ENCODE measurements at places on chromosomes 5 and 9. TPM values are rescaled to one million over a fixed set of nuclear protein-coding genes. Genes with fewer than 3 reads are reported as not detected.

- H3K27me3 ChIP-seq, result no peaks in the 10 kb centered on the region
- H3K4me3 ChIP-seq, result no peak overlapping the region
- no peaks in the 10 kb centered on the region for H3K4me1 ChIP-seq
- no peaks in the 10 kb centered on the region for H3K36me3 ChIP-seq
Measured at GRCh38 chr5:124823380-124823779, 76.9 kb upstream of the ZNF608 start.

GRCh38 chr5:138216799-138217198 lies 3.7 kb upstream of the CDC23 start:
- H3K27me3 ChIP-seq, result no peaks in the 10 kb centered on the region
- no peak for DNase-seq
- no peak overlapping the region for H3K27ac ChIP-seq
- H3K4me3 ChIP-seq, result no peak overlapping the region
- H3K4me1 ChIP-seq, result peaks cover 4% of the 10 kb centered on the region

DNA sequence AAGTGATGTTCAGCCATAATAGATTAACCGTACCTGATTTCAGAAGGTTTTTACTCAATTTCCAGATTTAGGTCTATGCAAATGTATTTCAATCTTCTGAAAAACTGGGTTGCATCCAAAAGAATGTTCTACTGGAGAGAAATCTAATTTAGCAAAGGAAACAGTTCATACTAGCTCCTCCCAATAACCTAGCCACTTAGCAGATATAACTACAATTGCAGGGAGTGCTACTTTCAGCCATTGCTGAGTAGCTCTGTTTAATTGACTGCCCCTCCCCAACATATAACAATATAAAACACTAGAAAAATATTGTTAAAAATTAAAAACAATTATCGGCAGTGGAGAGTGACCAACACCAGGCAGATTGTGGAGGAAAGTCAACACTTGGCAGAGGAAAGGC lies 7.9 kb upstream of the OSMR start:
- H3K27ac ChIP-seq, result no peak overlapping the region
- no peak for DNase-seq
- H3K4me1 ChIP-seq, result no peaks in the 10 kb centered on the region
- H3K36me3 ChIP-seq, result no peaks in the 10 kb centered on the region
- no peak overlapping the region for H3K4me3 ChIP-seq
- no peaks in the 10 kb centered on the region for H3K27me3 ChIP-seq

DNA sequence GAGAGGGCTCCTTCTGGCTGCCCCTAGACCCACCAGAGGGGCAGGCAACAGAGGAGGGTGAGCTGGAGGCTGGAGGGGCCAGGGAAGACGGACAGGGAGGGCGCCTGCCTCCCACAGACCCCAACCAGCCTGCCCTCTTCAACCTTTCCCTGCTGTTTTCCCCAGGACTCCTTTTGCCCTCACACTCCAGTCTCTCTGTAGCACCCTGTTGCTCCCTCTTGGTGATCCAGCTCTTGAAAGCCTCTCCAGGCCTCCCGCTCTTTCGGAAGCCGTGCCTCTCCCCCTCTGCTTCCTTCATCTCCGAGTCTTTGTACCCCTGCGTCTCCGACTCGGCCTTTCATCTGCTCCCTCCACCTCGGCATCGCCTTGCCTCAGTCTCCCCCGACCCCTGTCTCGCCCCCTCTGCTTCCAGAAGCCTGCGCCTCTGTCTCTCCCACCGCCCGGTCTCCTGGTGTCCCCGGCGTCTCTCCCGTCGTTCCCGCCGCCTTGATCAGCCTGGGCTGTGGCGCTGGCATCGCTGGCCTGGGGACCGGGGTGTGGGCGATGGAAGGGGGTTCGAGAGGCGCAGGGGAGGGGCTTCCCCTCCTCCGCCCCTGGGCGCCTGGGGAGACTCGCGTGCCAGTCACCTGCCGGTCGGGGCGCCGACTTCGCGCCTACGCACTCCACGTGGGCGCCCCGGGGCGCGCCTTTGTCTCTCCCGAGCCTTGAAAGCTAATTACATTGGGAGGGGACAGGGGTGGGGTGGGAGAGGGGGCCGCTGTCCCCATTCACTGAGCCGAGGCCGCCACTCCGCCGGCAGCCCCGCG lies 5.3 kb upstream of the PRDM12 start:
- H3K27ac ChIP-seq, result no peak overlapping the region
- no peak for DNase-seq
- peaks cover 48% of the 10 kb centered on the region for H3K4me1 ChIP-seq
- H3K4me3 ChIP-seq, result no peak overlapping the region
- H3K36me3 ChIP-seq, result no peaks in the 10 kb centered on the region

- H3K4me3 ChIP-seq, result no peak overlapping the region
- no peaks in the 10 kb centered on the region for H3K27me3 ChIP-seq
- no peak for DNase-seq
- H3K27ac ChIP-seq, result no peak overlapping the region
Measured at GRCh38 chr5:8683496-8683895, 814.5 kb downstream of the MTRR start.

GRCh38 chr5:79605560-79605959 lies 6.7 kb upstream of the TENT2 start:
- H3K4me1 ChIP-seq, result no peaks in the 10 kb centered on the region
- H3K36me3 ChIP-seq, result no peaks in the 10 kb centered on the region
- H3K27ac ChIP-seq, result no peak overlapping the region
- no peaks in the 10 kb centered on the region for H3K27me3 ChIP-seq
- no peak for DNase-seq

GRCh38 chr5:75320371-75320770 lies 16.6 kb upstream of the HMGCR start:
- H3K27me3 ChIP-seq, result no peaks in the 10 kb centered on the region
- no peaks in the 10 kb centered on the region for H3K36me3 ChIP-seq
- H3K4me3 ChIP-seq, result no peak overlapping the region
- DNase-seq, result no peak
- no peak overlapping the region for H3K27ac ChIP-seq
- H3K4me1 ChIP-seq, result no peaks in the 10 kb centered on the region

- H3K4me3 ChIP-seq, result no peak overlapping the region
- DNase-seq, result no peak
- no peaks in the 10 kb centered on the region for H3K36me3 ChIP-seq
- no peak overlapping the region for H3K27ac ChIP-seq
Measured at GRCh38 chr5:37111426-37112382, 137.5 kb downstream of the CPLANE1 start.

DNA sequence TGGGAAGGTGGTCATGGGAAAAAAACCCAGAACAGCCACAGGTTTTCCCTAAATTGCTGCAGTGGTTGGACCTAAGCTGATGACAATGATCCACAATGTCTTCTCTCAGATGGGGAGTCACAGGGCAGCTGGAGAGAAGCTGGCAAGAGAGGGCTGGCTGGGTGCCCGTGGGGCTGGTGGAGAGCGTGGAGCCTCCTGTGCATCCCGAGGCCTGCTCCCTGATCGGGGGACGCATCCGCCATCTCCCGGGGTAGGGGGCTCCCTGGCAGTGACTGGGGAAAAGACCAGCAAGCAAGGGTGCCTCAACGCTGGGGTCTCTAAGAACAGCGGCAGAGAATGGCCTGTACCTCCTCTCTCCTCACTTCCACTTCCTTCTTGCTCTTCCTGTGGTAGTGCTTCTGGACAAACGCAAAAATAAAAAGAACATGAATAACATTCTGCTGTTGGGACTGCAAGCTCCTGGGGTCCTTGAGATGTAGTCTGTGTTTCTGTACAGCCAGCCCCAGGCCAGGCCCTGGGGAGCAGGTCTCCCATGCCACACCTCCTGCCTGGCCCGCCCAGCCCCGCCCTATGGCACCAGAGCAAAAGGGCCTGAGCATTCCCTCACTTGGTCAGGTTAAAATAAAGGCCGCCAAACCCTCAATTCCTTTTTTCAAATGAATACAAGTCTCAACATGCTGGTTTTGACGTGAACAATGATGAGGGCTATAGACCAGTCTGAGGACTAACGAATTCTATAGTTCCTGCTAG lies 7.0 kb upstream of the MRNIP start:
- no peak overlapping the region for H3K27ac ChIP-seq
- no peaks in the 10 kb centered on the region for H3K4me1 ChIP-seq
- H3K36me3 ChIP-seq, result peaks cover 63% of the 10 kb centered on the region
- H3K4me3 ChIP-seq, result no peak overlapping the region
- no peaks in the 10 kb centered on the region for H3K27me3 ChIP-seq
- peak; percentile 30 for DNase-seq

- no peak overlapping the region for H3K4me3 ChIP-seq
- H3K27me3 ChIP-seq, result no peaks in the 10 kb centered on the region
- H3K4me1 ChIP-seq, result peaks cover 6% of the 10 kb centered on the region
- H3K27ac ChIP-seq, result peak overlapping the region; percentile 0
Measured at GRCh38 chr9:27151693-27152404, 42.8 kb downstream of the TEK start.

- no peak overlapping the region for H3K4me3 ChIP-seq
- H3K36me3 ChIP-seq, result no peaks in the 10 kb centered on the region
- DNase-seq, result no peak
Measured at GRCh38 chr5:40570408-40571129, 109.1 kb upstream of the PTGER4 start.

DNA sequence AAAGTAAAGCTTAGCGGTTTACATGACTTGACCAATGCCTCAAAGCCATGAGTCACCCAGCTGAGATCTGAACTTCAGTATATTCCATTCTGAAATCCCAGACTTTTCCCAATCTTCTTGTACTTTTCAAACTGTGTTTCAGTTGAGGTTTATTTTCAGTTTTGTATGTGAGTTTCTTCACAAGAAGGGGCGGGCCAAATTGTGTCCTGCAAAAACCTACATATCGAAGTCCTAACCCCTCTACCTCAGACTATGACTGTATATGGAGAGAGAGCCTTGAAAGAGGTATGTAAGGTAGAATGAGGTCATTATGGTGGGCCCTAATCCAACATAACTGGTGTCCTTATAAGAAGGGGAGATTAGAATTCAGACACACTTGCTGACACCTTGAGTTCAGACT lies 666 bp upstream of the TLR4 start:
- peak overlapping the region; percentile 59 for H3K27ac ChIP-seq
- H3K4me1 ChIP-seq, result peaks cover 15% of the 10 kb centered on the region
- no peak for DNase-seq
- H3K36me3 ChIP-seq, result no peaks in the 10 kb centered on the region

GRCh38 chr5:41871852-41872251 lies 1.6 kb upstream of the OXCT1 start:
- no peak for DNase-seq
- H3K4me3 ChIP-seq, result no peak overlapping the region
- H3K27ac ChIP-seq, result no peak overlapping the region
- H3K36me3 ChIP-seq, result no peaks in the 10 kb centered on the region

- H3K36me3 ChIP-seq, result no peaks in the 10 kb centered on the region
- H3K27me3 ChIP-seq, result no peaks in the 10 kb centered on the region
- no peak overlapping the region for H3K27ac ChIP-seq
- H3K4me1 ChIP-seq, result peaks cover 15% of the 10 kb centered on the region
- H3K4me3 ChIP-seq, result no peak overlapping the region
Measured at GRCh38 chr9:105126226-105126625, 118.2 kb upstream of the SLC44A1 start.

DNA sequence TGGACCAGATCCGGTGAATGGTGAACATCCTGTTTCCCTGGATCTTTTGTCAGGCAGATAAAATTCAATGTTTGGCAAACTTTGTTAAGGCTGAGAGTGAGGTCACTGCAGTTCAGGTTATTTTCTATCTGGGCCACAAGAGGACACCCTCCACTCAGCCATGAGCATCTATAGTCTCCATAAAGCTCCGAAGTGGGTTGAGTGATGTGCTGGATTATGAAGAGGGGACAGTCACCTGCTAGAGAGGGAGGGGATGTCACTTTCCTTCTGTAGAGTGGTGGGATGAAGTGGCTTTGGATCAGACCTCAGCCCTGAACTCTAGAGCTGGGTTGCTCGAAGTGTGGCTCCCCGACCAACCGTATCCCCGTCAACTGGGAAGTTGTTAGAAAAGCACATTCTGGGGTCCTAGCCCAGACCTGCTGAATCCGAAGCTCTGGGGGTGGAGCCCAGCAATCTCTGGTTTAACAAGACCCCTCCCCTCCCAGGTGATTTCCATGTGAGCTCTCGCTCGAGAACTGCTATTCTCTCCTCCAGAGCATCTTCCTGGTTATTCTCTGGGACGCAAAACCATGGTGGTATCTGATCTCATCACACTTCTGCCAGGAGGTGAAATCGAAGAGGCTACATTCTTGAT lies 31.8 kb upstream of the FGF1 start:
- H3K4me3 ChIP-seq, result no peak overlapping the region
- H3K27me3 ChIP-seq, result no peaks in the 10 kb centered on the region
- no peak overlapping the region for H3K27ac ChIP-seq
- H3K36me3 ChIP-seq, result no peaks in the 10 kb centered on the region
- DNase-seq, result no peak
- no peaks in the 10 kb centered on the region for H3K4me1 ChIP-seq

- DNase-seq, result no peak
- peaks cover 12% of the 10 kb centered on the region for H3K36me3 ChIP-seq
- no peaks in the 10 kb centered on the region for H3K27me3 ChIP-seq
- H3K4me3 ChIP-seq, result no peak overlapping the region
- H3K27ac ChIP-seq, result no peak overlapping the region
Measured at GRCh38 chr5:109714592-109714991, 24.9 kb downstream of the MAN2A1 start.

DNA sequence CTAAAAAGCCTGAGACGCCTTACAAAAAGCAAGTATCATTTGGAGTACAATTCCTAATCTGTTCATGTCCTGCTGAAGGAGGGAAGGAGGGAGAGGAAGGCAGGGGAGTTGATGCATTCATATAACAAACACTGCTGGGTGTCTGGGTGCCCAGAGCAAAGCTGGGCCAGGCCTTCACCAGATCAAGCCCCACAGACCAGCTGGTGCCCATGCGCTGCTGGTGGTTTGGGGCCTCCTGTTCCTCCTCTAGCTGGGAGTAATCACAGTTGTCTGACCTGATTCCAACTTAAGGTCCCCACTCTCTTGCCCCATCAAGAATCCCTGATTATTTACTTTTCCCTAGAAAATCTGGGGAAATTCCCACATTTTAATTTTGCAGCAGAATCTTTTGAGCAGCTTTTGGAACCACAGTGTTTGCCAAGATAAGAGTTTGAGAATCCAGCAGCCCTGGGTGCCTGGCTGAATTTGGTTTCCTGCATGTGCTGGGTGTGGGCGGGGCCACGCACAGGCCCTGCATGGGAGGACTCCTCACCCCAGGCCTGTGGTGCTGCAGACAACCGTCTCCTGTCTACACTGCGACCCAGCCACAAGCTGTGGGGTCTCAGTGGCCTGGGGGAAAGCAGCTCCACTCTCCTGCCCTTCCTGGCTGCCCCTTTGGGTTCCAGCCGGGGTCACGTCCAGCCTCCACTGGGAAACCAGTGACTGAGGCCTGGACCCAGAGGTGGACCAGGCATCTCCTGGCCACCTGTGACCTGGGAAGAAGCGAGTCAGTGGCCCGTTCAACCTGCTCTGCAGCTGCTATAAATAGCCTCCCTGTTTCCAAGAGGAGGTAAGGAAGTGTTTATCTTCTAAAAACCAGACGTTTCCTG lies 47.5 kb downstream of the NEURL1B start:
- no peak for DNase-seq
- no peaks in the 10 kb centered on the region for H3K27me3 ChIP-seq
- peaks cover 7% of the 10 kb centered on the region for H3K4me1 ChIP-seq
- H3K4me3 ChIP-seq, result no peak overlapping the region
- peaks cover 8% of the 10 kb centered on the region for H3K36me3 ChIP-seq

The SLC6A19 gene
- 500 TPM for total RNA-seq

The NMUR2 gene
- total RNA-seq, result not detected

The PTGS1 gene
- 6.4 TPM for total RNA-seq

The ACOT12 gene
- not detected for total RNA-seq

The GARIN3 gene
- total RNA-seq, result not detected

The THBS4 gene
- total RNA-seq, result not detected

The PCDHB6 gene
- 0.54 TPM for total RNA-seq

Data from Peyer's patch (tissue), 4 donors.